ENCODE measurements at places on chromosomes 12 and 14.

DNA sequence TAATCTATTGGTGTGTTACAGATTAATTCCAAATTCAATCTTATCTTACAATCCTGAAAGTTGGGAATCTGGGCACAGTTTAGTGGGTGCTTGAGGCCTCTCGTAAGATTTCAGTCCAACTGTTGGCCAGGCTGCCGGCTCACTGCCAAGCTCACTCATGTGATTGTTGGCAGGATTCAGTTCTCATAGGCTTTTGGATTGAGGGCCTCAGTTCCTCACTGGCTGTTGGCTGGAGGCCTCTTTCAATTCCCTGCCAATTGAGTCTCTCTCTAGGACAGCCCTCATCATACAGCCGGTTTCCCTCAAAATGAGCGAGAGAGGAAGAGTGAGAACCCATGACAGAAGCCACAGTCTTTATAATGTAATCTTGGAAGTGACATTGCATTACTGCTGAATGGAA is 123.5 kb upstream of the FBXO33 start:
- DNase-seq, result no peak

DNA sequence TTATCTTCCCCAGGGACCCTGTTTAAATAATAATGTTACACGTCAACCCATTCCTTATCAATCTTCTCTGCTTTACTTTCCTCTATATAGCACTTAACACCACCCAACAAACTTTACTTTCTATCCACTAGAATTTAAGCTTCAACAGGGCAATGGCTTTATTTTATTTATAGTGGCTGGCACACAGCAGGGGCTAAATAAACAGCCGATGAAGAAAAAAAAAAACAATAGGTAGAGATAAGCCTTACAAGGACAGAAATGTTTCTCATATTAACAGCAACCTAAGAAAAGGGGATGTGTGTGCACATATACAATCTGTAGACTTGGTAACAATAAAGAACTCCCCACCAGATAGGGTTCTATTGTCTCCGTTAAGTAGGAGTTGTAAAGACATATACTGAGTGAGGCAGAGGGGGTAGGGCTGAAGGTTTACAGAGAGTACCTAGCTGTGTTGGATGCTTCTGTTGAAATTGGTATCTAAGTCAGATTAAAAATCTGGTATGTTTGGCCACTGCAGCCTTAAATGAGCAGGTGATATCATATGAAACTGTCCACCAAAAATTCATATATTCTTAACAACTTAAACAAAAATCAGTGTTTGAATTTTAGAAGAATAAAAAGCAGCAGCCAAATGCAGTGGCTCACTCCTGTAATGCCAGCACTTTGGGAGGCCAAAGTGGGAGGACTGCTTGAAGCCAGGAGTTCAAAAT is 24.7 kb upstream of the AP4S1 start:
- DNase-seq, result no peak

- DNase-seq, result no peak
These were observed 74.8 kb downstream of the FLRT2 start for GRCh38 chr14:85604714-85605113.

DNA sequence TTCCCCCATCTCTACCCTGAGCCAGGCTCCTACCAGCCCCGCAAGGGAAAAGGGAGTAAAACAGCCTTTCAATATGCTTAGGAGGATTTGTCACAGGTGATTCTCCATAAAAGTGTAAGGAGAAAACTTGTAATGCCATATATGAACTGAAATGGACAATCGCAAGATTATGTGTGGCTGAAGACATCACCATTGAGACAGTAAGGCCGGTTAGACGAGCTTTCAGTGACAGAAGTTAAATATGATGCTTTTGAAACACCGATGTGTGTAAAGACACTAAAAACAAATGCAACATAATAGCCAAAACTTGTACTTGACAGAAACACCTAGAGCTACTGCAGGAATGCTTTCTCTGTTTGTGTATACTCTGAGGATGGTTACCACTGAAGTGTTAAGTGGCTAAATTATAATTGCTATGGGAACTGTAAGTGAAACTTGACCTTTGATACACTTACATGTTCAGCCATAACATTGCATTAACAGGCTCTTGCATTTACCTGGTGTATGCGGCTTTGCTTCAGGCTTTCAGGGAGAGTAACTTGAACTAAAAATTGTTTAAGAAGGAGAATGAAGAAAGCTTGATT is 42.3 kb downstream of the FAR2 start:
- no peak for DNase-seq

GRCh38 chr12:88468581-88468980 is 111.7 kb downstream of the KITLG start:
- no peak for DNase-seq

Measured in AG08395 (cell line).